Glutamatergic neuron (in vitro differentiated cells): ENCODE measurements at places on chromosomes 5 and 9.
A peak's percentile ranks its signal among the peaks of the same experiment; 100 is the strongest.

DNA sequence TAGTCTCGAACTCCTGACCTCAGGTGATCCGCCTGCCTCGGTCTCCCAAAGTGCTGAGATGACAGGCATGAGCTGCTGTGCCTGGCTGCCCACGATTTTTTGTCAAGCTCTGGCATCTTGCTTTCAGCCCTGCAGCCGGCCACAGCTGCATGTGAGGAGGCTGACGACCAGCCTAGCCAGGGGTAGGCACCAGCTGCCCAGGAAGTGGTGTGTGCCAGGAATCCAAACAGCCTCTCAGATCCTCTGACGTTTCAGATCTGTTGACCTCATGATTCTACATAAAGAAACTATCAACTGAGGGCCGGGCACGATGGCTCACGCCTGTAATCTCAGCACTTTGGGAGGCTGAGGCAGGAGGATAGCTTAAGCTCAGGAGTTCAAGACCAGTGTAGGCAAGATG is 19.0 kb downstream of the DYNC2I2 start:
- no peak for DNase-seq

- no peak for DNase-seq
Observed at GRCh38 chr9:15191378-15191777, 115.6 kb downstream of the TTC39B start.

DNA sequence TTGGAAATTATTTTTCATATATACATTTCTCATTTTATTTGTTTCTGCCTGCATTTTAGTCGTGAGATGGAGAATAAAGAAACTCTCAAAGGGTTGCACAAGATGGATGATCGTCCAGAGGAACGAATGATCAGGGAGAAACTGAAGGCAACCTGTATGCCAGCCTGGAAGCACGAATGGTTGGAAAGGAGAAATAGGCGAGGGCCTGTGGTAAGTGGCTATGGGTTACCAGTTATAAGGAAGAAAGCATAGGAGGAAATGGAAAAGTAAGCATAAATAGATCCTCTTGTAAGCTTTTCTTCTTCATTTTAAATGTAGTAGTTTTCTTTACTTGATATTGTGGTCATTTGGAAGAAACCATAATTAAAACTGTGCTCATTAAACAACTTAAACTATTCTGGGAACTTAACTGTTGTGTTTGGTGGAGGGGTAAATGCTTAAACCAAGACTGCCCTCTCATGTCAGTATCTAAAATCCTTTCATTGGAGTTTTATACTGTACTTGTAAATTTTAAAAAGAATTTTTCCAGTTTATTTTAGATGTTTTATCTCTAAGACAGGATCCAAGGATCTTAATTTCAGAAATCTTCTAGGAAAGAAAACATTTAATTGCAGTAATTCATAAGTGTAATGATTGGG is 41.3 kb downstream of the MAP3K1 start:
- no peak for DNase-seq

GRCh38 chr5:54993318-54993717 is 7.9 kb upstream of the ESM1 start:
- no peak for DNase-seq

DNA sequence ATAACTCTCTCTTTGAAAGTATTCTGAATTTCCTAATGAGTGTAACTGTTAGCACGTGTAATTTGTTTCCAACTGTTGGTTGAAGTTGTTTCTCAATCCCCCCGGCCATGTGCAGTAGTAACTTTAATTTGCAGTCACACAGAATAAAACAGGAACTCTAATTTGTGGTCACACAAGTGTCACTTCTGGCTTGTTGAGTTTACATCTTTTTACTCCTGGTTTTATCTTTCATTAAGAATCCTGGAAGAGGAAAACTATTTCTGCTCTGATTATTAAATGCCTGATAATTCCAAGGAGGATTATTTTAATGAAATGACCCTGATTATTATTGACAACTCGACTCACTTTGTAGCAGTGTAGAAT is 1.2 kb downstream of the SCAMP1 start:
- no peak for DNase-seq

DNA sequence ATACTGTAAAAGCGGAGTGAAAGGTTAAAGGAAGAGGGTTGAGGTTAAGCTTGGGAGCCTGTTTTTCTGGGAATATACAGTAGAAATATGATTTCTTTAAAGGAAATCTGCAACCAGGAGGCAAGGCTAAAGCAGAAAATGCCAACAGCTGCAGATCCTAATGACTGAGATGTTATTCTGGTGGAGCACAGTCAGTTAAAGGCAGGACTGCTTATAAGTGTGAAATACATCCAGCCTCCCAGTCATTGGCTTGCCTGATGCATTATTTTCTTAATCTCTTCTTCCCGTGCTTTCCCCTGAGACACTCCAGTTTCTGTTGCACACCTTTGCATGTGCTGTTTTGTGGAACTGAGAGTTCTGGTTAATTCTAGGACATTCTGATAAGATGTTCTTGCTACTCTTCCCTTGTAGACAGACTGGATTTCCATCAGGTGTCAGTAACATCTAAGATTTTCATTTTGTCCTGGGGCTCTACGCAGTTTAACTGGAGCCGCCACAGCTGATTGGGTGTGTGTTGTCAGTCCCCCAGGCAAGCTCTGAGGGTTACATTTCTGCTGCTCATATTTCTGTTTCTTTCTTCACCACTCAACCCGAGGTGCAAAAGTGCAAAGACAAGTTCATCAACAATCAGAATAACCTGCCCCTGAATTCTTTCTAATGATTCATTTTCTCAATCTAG is 44.4 kb downstream of the CAST start:
- DNase-seq, result no peak

DNA sequence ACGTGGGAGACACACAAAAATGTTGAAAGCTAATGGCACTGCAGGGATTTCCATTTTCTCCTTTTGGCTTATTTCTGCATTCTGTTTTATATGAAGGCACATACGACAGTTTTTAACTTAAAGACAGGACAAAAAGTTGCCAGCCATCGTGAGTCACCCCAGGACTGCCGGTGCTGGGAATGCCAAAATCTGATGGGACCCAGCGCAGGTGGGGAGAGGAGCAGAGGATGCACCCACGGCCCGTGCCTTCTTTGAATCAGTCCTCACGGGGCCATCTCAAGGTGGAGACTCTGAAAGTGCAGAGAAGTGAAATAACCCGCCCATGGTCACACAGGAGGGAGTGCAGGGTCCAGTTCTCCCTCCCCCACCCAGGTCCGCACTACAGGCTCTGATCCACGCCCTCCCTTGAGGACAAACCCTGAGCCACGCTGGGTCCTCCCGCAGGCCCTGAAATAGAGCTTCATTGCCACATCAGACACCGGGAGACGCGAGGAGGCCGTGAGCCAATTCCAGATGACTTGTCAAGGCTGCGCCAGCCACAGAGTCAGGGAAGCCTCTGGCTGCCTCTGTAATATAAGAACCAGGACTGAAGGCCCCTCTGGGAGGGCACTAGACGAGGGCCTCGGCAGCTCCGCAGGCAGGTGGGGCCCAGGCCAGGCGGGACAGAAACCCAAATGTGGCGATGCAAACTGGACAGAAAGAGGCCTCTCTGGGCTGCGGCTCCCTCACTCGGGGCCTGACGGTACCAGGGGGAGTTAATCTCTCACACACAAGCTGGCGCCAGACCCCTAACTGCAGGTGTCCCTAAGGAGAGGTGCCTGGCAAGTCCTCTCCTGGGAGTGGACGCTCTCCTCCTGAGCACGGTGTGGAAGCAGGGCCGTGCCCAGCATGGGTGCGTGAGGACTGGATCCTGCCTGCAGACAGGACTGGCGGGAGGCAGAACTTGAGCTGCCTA is 22.9 kb downstream of the ADAMTS2 start:
- DNase-seq, result peak; percentile 23

GRCh38 chr9:98571643-98572042 is 137.1 kb downstream of the GABBR2 start:
- no peak for DNase-seq

DNA sequence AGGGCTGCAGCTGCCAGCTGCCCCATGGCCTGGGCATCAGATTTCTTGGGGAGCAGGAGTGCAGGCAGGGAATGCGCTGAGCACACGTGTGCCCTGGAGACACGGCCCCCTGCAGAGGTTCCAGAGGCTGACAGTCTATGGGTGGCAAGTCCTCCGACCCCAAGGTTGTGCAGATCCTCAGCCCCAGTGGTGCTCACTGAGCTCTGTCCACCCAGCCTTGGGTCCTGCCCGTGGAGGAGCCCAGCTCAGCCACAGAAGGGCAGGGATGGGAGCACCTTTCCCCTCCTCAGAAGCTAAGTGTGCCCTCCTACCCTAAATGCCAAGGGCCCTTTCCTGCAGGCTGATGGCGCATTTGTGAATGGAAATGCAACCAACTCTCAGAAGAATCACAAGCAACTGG is 341.0 kb downstream of the IRX2 start:
- no peak for DNase-seq

- no peak for DNase-seq
Observed at GRCh38 chr5:88702332-88702731, 180.7 kb downstream of the MEF2C start.

GRCh38 chr9:79651251-79651795 is 79.6 kb downstream of the TLE4 start:
- no peak for DNase-seq

DNA sequence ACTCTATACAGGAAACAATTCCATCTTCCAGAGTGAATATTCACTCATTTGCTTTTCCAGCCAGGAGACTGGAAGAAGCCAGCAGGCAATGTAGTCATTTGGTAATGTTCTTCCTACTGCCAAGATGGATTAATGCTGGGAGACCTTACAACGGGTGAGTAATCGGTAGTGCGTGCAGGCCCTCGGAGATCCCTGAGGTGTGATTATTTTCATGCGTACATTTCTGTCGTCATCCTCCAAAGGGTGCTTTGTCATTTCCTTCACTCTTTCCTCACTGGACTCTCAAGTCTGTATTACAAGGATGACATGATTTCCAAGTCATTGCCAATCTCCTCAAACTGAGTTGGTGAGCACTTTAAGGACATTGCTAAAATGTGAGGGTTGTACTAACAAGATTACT is 263.5 kb downstream of the CWC27 start:
- DNase-seq, result no peak

DNA sequence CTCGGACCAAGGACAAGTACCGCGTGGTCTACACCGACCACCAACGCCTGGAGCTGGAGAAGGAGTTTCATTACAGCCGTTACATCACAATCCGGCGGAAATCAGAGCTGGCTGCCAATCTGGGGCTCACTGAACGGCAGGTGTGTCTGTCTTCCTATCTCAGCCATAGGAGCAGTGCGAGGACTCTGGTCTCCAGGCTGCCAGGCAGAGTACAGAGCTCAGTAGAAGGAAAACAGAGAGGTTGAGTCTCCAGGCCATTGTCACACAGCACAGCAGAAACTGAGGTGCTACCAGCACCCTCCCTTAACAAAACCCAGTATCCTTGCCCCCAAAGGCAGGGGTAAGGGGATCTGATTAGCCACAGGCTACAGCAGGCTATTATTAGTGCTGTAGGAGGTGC is 7.1 kb upstream of the SLC6A7 start:
- no peak for DNase-seq

- peak; percentile 88 for DNase-seq
Observed at GRCh38 chr9:96875461-96876142, 21.3 kb upstream of the ZNF782 start.

DNA sequence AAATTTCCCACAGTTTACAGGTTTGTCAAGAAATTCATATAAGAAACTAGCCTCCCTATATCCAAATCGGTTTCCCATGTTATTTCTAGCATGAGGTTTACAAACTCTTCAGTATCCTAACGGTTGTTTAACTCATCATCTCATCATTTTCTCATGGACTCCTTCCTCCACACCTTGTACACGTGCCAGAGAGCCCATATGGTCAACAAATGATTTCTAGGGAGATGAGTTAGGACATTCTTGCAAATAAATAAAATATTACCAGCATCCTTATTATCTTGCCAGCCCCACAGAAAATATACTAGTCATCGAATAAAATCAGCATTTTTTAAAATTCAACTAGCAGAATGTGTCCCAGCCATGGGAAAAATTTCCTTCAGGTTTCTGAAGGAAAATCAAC is 285.2 kb downstream of the EBF1 start:
- DNase-seq, result no peak

- DNase-seq, result no peak
Observed at GRCh38 chr5:142684508-142685041, 1.3 kb downstream of the FGF1 start.

- no peak for DNase-seq
Observed at GRCh38 chr9:14246951-14247350, 67.0 kb downstream of the NFIB start.

DNA sequence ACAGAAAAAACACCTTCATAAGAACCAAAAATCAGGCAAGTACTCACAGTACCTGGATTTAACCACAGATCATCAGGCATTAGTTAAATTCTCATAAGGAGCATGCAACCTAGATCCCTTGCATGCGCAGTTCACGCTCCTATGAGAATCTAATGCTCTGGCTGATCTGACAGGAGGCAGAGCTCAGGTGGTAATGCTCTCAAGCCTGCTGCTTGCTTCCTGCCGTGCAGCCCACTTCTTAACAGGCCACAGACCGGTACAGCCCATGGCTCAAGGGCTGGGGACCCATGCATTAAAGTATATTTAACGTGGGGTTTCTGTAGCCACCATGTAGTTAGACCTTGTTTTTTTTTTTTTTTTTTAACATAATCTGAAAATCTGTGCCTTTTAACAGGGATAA is 147.7 kb downstream of the VPS13A start:
- DNase-seq, result no peak

GRCh38 chr5:102591650-102592049 is 92.8 kb upstream of the SLCO6A1 start:
- DNase-seq, result no peak
